Activated CD8-positive, alpha-beta memory T cell treated with anti-CD3 and anti-CD28 coated beads for 4 hours (primary cell): ENCODE measurements at places on chromosomes 2 and 18.

DNA sequence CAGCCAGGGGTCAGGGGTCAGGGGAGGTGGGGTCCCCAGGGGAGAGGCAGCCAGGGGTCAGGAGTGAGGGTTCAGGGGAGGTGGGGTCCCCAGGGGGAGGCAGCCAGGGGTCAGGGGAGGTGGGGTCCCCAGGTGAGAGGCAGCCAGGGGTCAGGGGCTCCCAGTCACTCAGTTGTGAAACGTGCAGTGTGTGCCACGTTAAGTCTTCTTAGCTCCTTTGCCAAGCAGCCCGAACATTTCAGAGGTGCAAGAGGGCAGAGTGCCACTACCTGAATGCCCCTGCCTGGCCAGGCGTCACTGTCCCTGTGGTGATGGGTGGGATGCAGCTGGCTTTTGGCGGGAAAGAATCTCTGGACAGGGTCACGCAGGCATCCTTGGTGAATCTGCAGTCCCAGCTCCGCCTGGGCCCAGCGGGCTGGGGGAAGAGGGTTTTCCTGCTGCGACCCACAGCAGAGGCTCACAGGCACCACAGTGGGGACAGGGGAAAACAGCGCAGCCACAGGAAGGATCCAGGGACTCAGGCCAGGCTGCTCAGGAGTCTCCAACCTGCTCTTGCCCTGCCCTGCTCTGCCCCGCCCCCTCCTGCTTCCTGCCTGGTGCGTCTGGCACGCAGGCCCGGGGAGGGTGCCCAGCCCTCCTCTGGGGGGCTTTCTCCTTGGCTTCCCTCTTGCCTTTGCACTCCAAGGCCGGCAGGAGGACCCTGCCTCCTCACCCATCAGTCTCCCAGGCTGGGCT, 188.3 kb downstream of the TWIST2 start:
- no peak for DNase-seq

DNA sequence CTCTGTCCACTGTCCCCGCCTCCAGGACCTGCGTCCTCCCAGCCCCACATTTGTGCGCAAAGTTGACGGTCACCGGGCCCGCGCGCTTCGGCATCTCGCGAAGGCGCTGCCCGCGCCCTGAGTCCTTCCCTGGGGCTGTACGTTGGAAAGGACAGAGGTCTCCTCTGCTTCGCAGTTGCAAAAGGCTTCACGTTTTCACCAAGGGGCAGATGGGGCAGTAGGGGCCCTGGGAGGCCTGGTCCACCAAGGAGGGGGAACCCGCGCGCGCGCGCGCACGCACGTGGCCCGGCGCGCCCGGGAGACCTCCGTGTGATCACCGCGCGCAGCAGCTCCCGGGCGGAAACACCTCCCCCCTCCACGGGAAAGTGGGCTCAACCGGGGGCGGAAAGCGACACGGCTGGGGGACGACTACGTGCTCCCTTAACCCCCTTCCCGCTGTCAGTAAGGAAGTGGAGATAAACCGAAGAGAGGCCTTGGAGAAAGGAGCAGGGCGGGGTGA, 21.9 kb downstream of the TEX44 start:
- peak; percentile 32 for DNase-seq

GRCh38 chr2:12948231-12948960, 231.7 kb downstream of the TRIB2 start:
- DNase-seq, result no peak

GRCh38 chr2:6213056-6213780, 521.0 kb downstream of the SOX11 start:
- no peak for DNase-seq

DNA sequence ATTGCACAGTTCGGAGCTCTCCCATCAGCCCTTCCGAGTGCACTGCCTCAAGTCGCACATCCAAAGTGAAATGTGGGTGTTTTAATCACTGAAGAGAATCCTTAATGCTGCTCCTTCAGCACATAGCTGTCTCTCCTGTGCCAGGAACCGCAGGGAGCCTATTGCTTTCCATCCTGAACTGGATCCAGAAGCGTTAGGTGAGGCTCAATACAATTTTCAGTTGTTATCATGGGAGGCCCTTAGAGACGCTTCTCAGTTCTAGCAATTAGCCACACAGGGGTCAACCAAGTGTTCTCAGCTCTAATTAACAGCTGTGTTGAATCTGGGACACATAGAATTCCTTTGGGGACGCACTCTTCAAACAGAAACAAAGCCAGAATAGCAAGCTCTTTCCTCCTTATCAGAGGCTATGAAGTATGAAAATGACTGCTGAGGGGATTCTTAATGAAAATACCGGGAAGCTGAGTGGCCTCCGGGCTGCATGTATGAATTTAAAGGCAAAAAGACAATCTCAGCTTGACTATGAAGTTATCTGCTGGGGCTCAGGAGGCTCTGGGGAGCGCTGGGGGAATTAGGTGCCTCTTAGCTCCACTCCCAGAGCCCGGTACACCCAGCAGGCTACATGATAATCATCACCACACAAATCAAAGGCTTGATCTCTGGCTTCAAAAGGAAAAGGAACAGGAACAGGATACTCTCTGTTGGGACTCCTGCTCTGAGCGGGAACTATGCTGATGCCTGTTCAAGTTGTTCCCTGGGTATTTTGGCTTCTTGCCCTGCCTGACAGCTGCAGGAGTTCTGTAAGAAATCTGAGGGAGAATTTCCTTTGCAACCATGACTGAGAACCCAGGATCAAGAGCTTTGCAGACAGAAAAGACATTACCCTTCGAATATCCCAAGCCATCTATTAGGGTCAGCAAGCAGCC, 55.4 kb upstream of the NCOA1 start:
- no peak for DNase-seq
